ENCODE measurements at places on chromosomes 1 and 21.
A peak's percentile ranks its signal among the peaks of the same experiment; 100 is the strongest.

GRCh38 chr1:28112388-28113241 lies 24.2 kb upstream of the EYA3 start:
- peak; percentile 28 for DNase-seq

GRCh38 chr1:234144901-234145300 lies 228.4 kb upstream of the COA6 start:
- DNase-seq, result no peak

- no peak for DNase-seq
These were observed 53.8 kb upstream of the LYPLAL1 start for GRCh38 chr1:219119839-219120238.

DNA sequence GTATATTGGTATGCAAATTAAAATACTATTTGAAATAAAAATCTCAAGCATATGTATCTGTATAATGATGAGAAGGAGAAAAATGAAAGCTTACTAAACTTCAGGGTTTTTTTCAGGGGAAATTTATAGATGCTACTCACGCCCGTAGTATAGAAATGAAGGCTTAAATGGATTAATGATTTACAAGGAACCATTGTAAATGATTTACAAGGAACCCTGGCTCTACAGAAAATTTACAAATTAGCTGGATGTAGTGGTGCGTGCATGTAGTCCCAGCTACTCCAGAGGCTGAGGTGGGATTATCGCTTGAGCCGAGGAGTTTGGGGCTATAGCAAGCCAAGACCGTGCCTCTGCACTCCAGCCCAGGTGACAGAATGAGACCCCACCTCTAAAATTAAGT lies 150.5 kb downstream of the PCBP3 start:
- no peak for DNase-seq

DNA sequence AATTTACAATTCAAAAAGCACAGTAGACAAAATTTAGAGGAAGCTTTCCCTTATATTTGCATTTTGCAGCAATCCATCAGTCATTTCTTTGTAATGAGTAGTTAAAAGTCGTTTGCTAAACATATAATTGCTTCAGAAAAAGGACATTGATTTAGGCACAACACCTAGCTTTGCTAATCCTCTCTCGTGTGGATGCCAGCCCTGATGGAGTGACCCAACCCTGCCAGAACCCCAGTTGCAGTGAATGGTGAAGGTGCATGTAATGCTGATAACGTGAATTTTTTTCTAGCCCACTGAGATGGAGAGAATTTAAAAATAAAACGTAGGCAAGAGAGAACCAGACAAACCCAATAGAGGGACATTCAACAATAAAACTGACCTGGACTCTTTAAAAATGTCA lies 263.4 kb downstream of the GRIK1 start:
- no peak for DNase-seq

GRCh38 chr1:202815120-202815519 lies 4.4 kb downstream of the PCAT6 start:
- no peak for DNase-seq

GRCh38 chr1:109509176-109510134 lies at the start of gene AMIGO1:
TSS of gene AMIGO1 (minus strand) at chr1:109509727. CDS start at chr1:109508912, 815 bp downstream.
- DNase-seq, result peak; percentile 68

DNA sequence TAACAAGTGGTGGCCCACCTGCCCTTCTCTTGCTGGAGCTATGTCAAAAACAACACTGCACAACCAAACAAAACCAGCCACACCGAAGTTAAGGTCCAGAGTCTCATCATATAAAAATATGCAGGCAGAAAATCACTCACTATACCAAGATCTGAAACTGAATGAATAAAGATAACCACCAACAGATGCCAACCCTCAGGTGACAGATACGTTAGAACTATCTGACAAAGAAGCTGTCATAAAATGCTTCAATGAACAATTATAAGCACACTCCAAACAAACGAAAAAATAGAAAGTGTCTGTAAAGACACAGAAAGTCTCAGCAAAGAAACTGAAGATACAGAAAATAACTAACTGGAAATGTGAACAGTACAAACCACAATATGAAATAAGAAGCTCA lies 14.0 kb downstream of the ZNF496 start:
- no peak for DNase-seq

DNA sequence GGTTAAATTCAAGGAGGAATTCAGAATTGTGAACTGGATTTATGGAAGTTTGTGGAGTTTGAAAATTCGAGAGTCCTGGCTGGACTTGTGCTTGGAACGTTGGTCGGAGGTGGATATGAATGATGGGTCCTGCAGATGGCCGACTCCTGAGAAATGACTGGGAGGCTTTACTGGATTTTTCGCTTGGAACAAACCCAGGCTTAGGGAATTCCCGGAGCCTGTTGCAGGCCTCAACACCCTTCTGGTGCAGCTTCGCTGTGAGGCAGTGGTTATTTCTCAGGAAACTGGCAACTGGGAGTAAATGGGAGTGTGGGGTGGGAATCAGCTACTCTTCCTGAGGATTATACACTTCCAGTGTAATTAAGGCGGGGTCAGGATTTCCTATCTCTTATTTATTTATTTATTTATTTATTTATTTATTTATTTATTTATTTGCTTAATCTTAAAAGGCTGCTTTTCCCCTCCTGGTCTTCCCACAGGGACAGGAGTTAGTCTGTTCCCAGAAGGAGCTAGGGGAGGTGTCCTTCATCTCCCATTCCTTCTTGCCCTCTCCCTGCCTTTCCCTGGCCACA lies 21.1 kb downstream of the MAPKAPK2 start:
- no peak for DNase-seq

DNA sequence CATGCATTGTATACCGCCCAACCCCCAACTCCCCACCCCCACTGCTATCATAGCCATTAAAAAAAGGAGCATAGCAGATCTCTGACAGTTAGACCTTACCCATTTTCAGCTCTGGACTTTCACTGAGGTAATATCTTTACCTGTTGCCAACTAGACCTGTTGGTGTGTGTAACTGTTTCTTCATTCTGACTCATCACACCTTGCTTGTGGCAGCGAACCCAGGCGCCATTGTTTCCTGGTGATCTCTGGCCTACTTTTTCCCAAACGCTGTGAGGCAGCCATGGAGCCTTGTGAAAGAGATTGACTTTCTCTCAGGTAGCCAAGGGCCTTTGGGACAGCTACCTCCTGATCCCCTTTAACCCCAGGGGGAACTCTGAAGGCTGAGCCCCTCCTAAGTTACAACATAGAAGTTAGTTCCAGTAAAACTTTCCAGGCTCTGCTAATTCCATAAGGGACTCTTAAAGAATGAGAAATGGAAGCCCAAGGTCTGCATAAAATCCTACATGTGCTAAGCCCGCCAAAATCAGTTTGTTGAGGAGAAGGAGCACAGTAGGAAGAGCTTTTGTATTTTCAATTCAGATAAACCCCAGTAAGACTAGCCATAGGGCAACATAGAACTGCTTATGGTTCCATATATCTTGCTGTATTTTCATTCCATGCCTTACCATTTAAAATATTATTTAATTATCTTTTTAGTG lies 196.1 kb upstream of the CAMK1G start:
- no peak for DNase-seq

- DNase-seq, result no peak
These were observed 893 bp upstream of the CFAP45 start for GRCh38 chr1:159900755-159901360.

DNA sequence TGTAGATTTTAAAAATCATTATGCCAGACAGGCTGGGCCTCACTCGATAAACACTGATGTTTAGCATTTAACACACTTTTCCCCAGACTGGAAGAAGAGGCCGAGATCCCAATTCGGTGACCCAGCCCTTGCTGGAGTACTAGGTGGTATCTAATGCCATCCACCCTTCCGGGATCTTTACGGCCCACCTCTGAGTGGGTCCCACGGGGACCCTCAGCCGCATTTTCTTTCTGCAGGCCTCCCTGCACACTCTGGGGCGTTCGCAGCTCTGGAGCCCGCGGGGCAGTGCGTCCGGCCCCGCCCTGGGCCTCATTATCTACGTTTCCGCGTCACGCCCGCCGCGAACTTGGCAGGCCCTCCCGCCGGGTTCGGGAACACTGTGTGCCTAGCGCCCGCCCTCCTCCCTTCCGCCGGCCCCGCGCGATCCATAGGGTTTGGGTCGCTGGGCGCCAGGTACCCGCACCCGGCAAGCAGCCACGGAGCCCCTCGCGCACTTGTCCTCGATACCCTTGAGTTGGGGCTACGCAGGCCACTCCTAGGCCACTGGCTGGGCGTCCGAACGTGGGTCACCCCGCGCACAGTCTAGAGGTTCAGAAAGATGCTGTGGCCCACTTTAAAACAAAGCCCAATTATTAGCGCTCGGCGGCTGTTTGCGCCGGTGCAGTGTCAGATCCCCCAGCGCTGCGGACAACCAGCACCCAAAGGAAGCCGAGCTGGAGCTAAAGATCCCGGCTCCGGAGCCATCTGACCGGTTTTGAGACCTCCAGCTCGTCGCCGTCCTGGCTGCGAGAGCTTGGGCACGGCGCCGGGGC lies 950 bp upstream of the EVA1C start:
- DNase-seq, result peak; percentile 67

- no peak for DNase-seq
These were observed 56.5 kb downstream of the WARS2 start for GRCh38 chr1:119083980-119084379.

DNA sequence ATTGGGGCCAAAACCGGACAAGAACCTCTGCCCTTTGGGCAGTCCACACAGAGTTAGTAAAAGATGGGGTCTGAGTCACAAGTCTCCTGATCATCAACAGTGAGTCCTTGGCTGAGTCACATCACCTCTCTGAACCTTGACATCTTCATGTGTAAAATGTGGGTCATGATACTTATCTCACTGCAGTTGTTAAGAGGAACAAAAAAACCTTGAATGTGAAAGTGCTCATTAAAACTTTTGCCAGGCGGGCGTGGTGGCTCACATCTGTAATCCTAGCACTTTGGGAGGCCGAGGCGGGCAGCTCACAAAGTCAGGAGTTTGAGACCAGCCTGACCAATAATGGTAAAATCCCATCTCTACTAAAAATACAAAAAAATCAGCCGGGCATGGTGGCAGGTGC lies 15.7 kb downstream of the S100A16 start:
- no peak for DNase-seq

- no peak for DNase-seq
These were observed 339.2 kb upstream of the AJAP1 start for GRCh38 chr1:4315202-4315601.

DNA sequence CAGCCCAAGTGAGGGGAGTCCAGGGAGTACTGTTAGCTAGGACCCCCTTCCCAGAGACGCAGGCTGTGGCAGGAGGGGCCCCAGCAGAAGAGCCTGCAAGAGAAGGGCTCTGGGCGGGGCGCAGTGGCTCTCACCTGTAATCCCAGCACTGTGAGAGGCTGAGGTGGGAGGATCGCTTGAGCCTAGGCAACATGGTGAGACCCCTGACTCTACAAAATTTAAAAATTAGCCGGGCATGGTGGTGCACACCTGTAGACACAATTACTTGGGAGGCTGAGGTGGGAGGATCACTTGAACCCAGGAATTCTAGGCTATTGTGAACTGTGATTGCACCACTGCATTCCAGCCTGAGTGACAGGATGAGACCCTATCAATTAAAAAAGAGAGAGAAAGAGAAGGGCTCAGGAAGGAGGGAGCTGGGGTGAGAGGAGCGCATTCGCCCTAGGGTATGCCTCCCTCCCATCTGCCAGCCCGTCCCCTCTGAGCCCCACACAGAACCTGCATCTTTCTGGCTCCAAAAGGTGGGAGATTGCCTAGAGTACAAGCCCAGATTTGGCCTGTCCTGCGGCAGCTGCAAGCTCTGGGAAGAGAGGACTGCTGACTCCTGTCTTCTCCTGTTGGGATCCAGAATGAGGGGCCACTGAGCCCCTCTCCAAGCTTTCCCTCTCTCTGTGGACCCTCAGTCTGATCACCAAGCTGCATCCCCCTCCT lies 3.6 kb downstream of the KCNQ4 start:
- no peak for DNase-seq

DNA sequence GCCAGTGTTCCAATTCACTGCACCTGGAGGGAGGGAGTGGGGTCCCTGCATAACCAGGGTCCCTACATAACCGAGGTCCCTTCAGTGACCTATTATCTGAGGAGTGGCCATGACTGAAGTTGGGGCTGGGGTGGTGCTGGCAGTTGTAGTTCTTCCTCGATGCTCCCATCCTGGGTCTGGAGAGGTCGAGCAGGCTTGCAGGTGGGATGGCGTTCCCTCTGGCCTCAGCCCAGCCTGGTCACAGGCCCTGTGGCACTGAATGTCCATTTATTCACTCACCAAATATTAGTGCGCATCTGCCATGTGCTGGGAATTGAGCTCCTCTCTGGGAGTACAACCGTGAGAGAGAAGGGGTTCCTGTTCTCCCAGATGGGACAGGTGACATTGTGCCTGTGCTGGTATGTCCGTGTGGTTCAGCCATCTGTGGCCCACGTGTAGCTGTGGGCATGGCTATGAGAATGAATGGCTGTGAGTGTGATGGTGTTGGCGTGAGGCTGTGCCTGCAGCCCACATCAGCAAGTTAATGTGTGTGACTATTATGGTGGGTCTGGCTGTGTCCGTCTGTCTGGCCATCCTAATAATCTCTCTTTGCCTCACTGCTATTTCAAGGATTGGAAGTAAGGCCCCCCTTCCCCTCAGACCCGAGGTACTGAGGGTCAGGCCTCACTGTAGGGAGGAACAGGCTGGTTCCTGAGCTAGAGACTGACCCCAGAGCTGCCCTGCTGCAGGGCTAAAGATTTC lies 3.9 kb upstream of the SLC6A9 start:
- DNase-seq, result no peak

- DNase-seq, result no peak
These were observed 29.3 kb upstream of the TSPAN2 start for GRCh38 chr1:115118611-115119010.

DNA sequence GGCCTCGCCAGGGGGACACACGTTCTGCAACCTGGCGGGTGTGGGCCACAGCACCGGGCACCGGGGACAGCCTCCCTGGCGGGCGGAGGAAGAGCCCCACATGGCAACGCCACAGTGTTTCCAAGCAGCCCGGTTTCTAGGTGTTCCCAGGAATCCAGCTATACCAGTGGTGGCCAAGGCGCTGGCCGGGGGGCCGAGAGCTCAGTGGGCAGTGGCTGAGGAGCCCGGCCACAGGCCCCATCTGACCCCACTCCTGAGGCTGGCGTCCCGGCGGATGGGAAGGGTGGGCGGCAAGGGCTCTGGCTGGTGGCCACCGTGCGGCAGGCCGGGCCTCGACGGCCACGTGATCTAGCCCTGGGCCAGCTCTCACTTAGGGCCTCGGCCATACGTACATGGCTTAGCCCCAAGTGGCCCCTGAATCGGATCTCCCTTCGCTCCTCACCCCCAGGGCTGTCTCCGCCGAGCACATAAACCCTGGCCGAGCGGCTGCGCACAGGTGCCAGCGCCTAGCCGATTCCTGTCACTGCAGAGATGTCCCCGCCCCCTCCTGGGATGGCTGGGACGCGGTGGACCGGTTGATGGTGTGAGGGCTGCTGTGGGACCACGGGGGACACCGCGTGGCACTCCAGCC lies 68.7 kb downstream of the MORN1 start:
- DNase-seq, result no peak

GRCh38 chr1:10471411-10472219 lies 714 bp downstream of the DFFA start:
- DNase-seq, result peak; percentile 7

DNA sequence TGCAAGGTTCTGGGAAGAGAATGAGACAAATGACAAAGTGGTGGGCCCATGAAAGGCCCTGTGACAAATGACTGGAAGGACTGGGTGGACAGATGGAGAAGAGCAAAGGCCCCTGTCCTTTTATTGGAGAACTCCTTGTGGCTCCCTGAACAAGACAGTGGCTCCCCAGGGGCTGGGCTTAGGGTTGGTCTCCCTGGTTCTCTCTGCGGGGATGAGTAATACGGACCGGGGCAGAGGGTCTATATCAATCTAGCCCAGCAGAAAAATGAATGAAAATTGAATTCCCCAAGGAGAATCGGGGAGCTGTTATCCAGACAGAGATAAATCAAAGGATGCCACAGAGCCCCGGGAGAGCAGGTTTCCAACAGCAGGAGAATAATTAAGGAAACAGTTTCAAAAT lies 5.2 kb upstream of the LHX4 start:
- DNase-seq, result no peak

All from CD4-positive, alpha-beta T cell treated with Interleukin-10 for 1 hour (primary cell).